ENCODE measurements at places on chromosomes 2 and 18. TPM values are rescaled to one million over a fixed set of nuclear protein-coding genes. Genes with fewer than 3 reads are reported as not detected.

SP5 gene
- 0.40 TPM for polyA plus RNA-seq

NT5C1B gene
- polyA plus RNA-seq = 1.0 TPM

SERPINB7 gene
- polyA plus RNA-seq = 0.98 TPM

OTOS gene
- 0.43 TPM for polyA plus RNA-seq

SULT1C4 gene
- polyA plus RNA-seq = 39.8 TPM

SCYGR4 gene
- polyA plus RNA-seq = not detected

SPC25 gene
- polyA plus RNA-seq = 16.1 TPM

VWA3B gene
- polyA plus RNA-seq = 1.1 TPM

SIX3 gene
- polyA plus RNA-seq = not detected

KYNU gene
- 5.5 TPM for polyA plus RNA-seq

MOCOS gene
- polyA plus RNA-seq = 0.92 TPM

KCNK3 gene
- 9.3 TPM for polyA plus RNA-seq

CTAGE1 gene
- not detected for polyA plus RNA-seq

KLHL30 gene
- 0.94 TPM for polyA plus RNA-seq

KIF1A gene
- polyA plus RNA-seq = 10.7 TPM

XPO1 gene
- 237 TPM for polyA plus RNA-seq

SPOPL gene
- polyA plus RNA-seq = 25.0 TPM

C2orf80 gene
- 0.23 TPM for polyA plus RNA-seq

DLX2 gene
- not detected for polyA plus RNA-seq
